ENCODE measurements at places on chromosomes 7 and 10.

- no peak for DNase-seq
Observed at GRCh38 chr7:34207810-34208209, 302.5 kb downstream of the BMPER start.

DNA sequence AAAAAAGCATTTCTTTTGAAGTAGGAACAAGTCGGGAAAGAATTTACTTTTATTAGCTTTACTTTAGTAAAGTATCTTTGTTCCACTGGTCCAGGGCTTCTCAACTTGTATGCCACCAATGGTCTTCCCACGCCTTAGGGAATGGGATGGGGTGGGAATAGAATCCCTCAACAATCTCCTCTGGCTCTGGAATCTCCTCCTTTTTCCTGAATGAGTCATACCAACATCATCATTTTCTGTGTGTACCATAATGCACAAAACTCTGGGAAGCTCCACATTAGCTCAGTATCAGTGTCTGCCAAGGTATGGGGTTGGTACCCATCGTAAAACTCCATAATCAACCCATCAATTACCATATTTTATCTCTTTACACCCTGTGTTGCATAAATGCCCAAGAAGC, 159.4 kb upstream of the BMPER start:
- no peak for DNase-seq

- no peak for DNase-seq
Observed at GRCh38 chr10:88491314-88491713, 91.8 kb downstream of the RNLS start.

DNA sequence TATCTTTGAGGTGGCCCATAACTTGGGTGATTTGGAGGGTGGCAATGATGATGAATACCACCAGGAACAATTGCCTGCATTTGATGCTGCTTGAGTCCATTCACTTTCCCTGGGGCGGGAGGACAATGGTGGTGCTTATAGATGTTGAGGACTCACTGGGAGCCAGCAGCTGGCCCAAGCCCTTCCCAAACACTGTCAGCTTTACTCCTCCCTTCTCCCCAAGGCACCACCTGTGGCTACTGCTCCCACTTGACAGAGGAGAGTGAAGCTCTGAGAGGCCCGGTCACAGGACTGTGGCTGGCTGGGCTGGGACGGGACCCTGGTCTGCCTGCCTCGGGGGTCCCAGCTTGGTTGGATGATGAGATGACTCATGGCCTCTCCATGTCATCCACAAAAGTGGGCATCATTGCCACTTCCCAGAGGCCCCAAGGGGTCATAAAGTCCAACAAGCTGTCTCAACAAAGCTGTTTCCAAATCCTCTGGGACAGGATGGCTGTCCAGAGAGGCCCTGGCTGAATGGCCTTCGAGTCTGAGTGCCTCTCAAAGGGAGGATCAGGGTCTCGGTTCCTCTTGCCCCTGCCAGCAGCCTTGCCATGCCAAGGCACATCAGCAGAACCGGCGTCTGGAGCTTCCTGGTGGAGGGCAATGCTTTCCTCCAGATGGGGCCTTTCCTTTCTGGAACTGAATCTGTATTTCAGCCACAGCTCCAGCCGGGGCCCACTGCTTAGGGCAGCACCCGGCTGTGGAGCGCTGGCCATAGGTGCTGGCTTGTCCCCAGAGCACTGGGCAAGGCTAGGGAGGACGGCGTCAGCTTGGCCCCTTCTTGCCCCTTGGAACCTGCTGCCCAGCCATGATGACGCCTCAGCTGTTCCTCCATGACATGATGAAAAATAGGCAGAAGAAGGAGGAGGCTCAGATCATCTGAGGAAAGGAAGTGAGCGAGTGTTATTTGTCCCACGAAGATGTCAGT, 47.0 kb upstream of the PLEKHA1 start:
- DNase-seq = no peak

DNA sequence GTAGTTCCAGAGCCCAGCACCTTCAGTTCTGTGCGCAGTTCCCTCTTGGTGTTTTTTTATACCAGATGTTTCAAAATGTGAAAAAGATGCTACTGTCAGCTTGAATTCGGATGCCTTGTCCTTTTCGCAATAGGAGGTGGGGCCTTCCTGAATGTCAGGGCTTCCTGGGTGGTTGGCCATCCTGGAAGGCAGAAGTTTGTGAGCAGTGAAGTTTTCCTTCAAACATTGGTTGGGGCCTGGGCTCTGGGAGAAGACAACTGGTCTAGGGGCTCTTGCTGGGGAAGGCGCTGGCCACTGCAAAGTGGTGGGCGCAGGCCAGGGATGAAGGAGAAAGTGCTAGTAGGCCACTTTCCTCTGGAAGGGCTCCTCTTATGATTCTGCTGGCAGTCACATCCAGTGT, 56.8 kb upstream of the JAZF1 start:
- DNase-seq = no peak

DNA sequence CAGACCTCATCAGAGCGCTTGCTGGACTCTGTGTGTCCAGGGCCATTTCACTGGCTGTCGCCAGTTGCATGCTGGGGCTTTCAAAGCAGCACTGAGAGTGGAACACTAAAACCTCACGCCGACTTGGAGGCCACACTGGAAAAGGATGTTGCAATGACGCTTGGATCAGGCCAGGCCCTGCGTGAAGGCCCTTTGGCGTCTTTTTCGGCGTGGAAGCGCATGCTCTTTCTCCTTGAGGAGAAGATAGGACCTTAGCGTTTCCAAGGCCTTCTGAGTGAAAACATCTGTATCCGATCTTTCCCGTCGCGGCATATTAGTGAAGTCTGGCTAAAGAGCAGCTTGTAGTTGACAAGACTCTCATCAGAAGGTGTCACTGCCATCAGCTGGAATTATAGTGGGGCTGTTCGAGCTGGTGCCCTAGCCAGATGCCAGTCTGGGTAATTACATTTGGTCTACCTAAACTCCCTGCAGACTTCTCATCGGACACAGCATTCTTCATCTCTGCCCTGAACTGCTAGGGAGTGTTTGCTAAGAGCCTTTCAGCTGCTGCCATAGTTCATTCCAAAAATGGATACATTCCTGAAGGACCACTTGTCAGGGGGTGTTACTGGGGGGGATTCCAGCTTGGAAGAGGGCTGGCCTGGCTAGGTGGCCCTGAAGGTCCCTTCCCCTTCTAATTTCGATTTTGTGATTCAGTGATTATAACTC, 167.7 kb upstream of the TCF7L2 start:
- DNase-seq = no peak

DNA sequence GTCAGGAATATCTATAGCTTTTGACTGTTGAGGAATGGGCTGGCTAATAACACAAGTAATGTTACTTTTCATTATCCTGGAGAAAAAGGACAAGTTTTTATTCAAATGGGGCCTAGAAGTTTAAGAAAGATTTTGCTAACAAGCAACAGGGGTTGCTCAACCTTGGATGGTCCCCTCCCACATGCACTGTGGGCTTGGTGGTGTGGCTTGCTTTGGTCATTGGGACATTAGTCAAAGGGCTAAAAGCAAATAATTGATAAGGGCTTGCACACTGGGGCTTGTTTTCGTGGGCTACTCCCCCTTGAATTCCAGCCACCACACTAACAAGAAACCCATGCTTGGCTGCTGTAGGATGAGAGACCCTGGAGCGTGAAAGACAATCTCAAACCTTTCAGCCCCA, 127.6 kb downstream of the JCAD start:
- DNase-seq = no peak

GRCh38 chr10:76925636-76926405, 711.8 kb downstream of the KCNMA1 start:
- no peak for DNase-seq

DNA sequence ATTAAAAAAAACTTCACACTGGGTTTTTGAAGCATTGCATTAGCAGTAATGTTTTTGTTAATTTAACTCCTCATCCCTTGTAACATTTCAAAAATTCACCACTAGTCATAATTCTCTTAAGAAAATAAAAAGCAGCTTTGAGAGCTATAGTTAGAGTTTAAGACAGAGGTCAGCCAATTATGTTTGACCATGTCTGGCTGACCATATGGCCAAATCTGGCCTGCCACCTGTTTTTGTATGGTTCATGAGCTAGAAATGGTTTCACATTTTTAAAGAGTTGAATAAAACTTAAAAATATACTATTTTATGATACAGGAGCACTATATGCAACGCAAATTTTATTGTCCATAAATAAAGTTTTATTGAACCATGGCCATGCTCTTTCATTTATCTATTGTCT, 73.0 kb upstream of the LRRTM3 start:
- no peak for DNase-seq

- no peak for DNase-seq
Observed at GRCh38 chr7:1768832-1769231, 98.8 kb downstream of the ELFN1 start.

- DNase-seq = no peak
Observed at GRCh38 chr10:61543831-61544230, 90.7 kb upstream of the TMEM26 start.

All from activated effector memory CD4-positive, alpha-beta T cell treated with anti-CD3 and anti-CD28 coated beads, Interleukin-2, amount 50 U/mL, for 16 hours (primary cell).